ENCODE measurements at places on chromosomes 1 and 21. TPM values are rescaled to one million over a fixed set of nuclear protein-coding genes. Genes with fewer than 3 reads are reported as not detected.

DNA sequence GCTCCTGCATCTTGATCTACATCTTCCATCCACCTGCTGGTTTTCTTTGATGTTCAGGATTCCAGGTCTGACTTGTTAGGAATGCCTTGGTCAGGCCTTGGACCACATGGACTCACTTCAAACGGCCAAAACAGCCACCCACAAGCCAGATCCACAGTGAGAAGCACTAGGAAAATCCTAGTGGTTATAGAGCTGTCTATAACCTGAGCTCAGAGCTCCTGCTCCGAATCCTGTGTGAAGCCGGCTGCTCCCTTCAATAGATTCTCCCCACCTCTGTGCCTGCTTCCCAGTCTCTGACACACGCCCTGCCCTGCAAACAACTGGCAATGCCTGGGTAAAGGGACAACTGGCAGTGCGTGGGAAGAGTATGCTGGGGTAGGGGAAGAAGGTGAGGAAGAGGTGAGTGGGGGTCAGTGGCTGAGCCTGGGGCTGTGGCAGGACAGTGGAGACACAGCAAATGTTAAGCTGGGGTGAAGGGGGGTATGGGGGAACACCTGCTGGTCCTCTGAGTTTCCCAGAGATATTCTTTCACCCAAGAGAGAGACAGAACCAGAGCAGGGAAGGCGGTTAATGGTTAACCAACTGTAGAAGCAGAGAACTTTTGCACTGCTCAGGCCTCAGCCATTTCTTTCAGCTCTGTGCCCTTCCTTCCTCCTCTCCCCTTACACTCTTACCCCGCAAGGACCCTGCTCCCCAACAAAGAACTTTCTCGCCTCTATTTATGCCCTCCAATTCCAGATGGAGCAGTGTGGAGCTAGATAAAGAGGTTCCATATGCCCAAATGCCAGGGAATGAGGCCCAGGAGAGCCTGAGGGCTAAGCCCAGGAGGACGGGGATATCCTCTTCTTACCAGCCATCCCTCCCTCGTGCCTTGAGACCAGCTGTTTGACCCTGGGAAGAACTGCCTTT, 4.5 kb downstream of the PLXNA2 start:
- no peak for DNase-seq

GRCh38 chr1:9435153-9435636, 104.1 kb upstream of the SLC25A33 start:
- DNase-seq, result no peak

- peak; percentile 56 for DNase-seq
Observed at GRCh38 chr1:55215194-55216021, at the start of gene USP24. Gene USP24, minus strand, starts transcription at chr1:55215364. Its CDS starts 251 bp downstream, at chr1:55215113.

DNA sequence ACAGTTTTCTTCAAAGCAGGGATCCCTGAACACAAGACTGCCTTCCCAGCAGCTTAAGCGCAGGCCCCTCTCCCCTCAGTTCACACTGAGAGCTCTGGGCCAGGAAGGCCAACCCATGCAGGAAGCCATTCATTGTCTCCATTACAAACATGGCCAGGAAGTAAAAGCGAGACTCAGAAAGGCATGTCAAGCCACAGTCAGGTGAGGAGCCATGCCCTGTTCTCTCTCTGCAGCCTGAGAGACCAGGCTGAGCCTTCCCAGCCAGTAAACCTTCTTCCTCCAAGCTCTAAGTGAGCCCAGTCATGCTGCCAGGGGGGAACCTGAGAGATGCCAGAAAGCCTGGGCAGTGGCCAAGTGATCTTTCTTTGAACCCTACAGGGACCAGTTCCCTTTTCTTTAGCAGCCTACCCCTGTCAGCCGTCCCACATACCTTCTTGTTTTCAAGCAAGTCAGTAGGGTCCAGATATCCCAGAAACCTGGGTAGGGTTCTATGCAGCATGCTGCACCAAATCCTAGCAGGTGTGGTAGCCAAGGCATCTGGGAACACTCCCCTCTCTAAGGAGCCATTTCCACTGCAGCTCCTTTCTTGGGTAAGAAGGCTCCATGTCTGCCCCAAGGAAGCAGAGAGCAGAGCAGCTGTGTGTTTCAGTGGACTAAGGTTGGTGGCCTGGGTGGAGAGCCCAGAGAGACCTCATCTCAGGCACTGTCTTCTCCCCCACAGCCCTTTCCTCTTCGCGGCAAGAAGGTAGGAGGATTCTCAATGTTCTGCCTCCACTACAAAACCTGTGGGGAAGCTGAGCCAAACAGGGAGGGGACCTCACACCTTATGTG, 977 bp downstream of the TRAF3IP3 start:
- no peak for DNase-seq

- DNase-seq, result no peak
Observed at GRCh38 chr1:22760455-22760854, 49.8 kb downstream of the EPHB2 start.

GRCh38 chr1:234212764-234213657, 160.2 kb upstream of the COA6 start:
- peak; percentile 42 for DNase-seq

DNA sequence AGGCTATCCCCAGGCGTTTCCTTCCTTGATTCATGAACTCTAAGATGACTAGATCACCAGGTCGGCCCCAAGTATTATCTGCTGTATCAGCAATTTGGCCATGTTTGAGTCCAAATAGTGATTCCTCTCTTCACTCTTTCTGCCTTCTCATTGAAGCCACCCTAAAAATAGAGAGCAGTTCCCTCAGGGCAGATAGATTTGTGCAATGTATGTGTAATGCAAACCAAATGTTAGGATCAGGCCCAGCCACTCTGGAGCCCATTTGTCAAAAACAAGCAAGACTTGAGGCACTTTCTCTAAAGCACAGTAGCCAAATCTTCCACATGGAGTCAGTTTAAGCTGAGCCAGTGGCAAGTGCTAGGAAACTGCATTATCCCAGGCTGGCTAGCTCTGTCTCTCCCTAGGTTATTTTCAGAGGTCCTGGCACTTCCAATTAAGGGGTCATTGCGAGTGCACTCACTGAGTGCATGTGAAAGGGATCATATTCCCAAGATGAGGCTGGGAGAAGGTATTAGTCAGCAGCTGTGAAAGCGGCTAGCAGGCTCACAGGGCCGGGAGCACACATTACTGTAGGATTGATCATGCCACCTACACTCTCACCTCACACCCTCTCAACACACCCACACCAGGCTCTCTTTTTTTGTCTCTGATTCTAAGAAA, 97.9 kb upstream of the RAB3GAP2 start:
- peak; percentile 11 for DNase-seq

DNA sequence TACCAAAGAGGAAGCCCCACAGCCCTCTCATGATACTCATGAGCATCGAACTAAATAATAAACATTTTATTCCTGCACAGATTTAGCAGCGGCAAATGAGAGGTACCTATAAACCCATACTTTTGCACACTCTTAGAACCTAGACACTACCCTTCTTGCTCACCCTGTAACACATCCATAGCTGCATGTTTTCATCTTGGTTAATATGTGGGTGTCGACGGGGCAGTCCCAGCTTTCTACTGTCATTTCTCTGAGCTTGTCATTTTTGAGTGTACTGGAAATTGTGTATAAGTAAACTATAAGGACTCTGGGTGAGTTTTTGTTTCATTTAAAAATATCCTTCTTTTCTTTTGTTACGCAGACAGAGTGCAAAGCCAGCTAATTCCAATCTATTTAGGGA, 25.5 kb downstream of the OVGP1 start:
- DNase-seq, result no peak

DNA sequence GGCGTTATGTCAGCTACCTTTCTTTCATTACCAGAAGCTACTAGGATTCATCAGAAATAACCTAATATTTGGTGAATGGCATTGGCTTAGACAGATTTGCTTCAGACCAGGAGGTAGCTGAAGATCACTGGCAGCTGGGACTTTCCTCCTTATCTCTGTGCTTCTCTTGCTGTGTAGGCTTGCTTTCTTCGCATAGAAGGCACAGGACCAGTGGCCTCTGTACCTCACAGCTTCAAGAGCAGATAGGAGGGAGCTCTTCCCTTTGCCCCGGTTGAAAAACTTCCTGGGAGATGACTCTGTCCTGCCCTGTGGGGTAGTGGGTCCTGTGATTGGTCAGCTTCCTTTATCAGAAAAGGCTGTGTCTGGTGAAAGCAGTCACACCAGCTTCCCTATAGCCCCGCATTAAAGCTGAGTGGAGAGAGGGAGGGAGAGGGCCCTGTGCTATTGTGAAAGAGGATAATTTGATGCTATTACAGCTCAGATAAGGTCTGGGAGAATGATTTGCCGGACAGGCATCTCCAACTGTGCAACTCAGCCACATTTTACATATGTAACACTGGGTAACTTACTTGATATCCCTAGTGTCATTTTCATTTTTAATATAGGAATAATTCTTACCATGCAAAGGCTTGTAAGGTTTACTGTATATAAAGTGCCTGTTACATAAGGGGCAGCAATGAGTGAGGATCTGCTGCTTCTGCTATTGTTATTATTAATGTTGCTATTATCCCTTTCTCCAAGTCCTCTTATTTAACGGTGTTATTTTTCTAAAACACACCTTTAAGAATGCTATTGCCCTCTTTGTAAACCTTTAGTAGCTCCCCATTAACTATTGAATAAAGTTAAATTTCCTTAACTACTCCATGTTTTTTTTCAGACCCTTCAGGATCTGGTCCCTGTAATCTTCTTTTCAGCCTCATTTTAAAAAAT, 31.6 kb downstream of the OSBPL9 start:
- no peak for DNase-seq

DNA sequence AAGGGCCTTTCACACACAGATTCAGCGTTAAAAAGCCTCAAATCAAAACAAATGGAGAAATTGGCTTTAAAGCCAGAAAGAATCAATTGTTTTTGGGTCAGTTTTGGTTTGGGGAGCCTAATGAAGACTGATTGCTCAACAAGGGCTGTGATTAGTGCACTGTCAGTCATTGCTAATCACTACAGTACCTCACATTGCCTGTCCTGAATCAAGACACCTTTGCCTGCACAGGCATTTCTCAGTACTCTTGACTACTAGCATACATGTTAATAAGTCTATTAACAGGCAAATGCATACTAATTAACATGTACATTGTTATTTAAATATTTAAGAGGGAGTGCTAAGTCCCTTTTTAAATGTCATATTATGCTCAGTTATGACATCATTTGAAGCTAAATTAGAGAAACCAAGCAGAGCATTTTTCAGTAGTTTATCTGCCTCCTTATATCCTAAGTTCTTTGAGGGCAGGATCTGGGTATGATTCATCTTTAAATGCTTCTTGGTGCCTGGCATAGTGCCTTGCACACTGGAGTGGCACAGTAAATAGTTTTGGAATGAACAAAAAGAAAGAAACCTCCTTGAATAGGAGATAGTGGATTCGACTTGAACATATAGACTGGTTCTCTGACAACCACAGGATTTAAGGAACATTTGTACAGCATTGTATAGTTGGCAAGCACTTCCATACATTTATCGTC, 25.8 kb upstream of the CCN1 start:
- DNase-seq, result no peak

DNA sequence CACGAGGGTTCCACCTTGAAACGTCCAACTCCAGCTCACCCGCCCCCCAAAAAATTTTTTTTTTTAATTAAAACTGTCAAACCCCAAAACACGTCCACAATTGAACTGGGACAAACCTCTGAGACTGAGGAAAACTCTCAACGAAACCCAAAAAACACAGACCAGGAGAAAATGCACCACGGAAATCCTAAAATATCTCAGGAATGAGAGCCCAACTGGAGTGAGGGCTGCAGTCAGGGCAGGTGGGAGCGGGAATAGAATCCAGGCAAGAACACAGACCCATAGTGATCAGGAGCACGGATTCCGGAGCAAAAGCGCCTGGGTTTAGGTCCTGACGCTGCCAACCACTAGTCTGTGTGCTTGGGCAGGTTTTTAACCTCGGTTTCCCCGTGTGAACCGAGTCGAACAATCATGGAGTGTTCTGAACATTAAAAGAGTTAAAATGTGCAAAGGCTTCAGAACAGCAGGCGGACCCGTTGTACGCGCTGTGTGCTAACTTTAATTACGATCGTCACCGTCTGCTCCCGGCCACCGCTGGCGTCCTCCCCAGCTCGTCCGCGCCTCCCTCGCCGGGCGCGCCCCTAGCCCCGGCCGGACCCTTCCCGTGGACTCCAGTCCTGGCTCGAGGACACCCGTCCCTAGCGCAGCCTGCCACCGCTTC, 624 bp downstream of the ARHGAP29 start:
- no peak for DNase-seq

DNA sequence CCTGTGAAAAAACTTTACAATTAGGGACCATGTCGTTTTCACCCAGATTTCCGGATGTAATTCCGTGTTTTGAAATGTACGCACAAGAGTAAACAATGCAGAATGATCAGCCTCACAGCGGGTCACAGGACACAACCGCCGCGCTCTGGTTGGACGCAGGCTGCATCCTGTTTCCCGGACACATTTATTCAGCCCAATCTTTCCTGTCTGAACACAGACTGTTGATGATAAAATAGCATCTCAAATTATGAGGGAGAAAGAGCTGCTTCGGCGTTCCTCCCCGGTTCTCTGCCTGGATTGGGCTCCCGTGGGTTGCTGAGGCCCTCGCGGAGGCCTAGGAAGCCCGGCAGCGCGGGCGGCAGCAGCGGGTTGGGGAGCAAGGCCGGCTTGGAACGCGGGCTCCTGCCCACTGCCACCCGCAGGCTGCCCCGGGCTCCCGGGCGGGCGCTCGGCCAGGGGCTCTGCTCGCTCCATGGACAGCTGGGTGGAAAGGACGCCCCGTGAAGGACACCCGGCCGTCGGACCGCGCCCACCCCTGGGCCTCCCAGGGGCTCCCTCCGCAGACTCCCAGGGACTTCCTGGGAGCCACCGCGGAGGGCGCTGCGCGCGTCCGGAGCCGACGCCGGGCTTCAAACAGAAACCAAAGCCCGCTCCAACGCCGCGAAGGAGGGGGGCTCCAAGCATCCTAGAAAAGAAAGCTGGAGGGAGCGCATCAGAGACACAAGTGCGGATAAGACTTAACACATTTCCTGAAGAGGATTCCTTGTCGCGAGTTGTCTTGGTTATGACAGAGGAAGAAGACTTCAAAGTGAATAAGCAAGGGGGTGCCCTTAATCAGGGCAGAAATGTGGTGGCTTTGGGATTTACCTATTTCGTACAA, 122.3 kb downstream of the ESRRG start:
- DNase-seq, result peak; percentile 81

DNA sequence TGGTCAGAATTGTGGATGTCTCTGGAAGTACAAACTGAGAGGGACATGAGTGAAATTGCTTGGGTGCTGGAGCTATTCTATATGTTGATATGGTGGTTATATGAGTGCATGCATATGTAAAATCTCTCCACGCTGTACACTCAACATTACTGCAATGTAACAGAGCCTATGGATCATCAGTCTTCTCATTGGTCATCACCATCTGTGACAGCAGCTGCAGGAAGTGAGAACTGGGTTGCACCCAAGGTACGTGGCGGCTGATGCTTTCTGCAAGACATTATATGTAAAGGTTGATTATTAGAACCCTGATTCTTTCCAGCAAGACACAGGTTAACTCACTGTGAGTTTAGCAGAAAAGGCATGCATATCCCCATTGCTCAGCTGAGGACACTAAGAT, 387.1 kb downstream of the OMA1 start:
- DNase-seq, result no peak

Gene UCK2
- 72.4 TPM for polyA plus RNA-seq

Gene RRAGC
- 18.0 TPM for polyA plus RNA-seq

Gene SPRR4
- not detected for polyA plus RNA-seq

Gene C1QB
- polyA plus RNA-seq, result not detected

Gene HSD3B1
- not detected for polyA plus RNA-seq

Gene CNIH4
- polyA plus RNA-seq, result 104 TPM

Gene SYPL2
- polyA plus RNA-seq, result 0.05 TPM

Gene S100A8
- polyA plus RNA-seq, result not detected

Gene SLC44A5
- polyA plus RNA-seq, result 0.10 TPM

Gene ST6GALNAC3
- polyA plus RNA-seq, result 1.1 TPM

Gene SLAMF1
- polyA plus RNA-seq, result not detected

Gene TPTE
- polyA plus RNA-seq, result not detected
